Calu3 (cell line): ENCODE measurements at places on chromosomes 13 and 19.

GRCh38 chr19:47172666-47173455, 42.2 kb downstream of the SAE1 start:
- no peak for DNase-seq

DNA sequence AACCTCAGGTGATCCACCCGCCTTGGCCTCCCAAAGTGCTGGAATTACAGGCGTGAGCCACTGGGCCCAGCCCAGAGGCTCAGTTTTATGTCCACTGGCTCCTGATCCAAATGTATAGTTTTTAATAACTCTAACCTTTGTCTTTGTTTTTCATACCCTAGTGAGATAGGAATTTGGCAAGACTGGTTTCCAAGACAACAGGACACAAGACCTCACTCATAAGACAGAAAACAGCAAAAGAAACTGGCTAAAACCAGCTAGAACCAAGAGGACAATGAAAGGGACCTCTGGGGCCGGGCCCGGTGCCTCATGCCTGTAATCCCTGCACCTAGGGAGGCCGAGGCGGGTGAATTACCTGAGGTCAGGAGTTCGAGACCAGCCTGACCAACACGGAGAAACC, 27.6 kb downstream of the CPT1C start:
- DNase-seq = no peak

DNA sequence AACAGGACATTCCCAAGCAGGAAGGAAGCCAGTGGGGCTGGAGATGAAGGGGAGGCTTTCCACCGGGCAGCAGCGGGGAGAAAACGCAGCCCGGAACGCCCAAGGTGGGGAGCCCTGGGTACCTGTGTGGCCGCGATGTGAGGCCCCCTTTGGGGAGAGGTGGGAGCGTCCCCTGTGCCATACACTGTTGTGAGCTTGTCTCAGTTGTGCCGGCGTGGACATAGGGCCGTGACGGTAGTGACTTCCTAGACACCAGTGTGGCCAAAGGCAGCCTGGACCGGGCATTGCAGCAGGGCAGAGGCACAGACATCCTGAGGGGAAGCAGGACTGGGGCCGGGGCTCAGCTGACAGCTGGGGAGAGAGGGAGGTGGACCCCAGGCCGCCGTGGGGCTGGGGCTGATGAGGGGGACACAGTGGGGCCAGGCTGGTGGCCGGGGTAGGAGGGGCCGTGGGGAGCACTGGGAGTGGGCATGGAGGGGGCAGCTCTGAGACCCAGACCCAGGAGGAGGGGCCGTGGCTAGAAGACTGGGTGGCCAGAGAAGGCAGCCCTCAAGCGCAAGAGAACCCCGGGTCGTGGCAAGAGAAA, 38.5 kb upstream of the TFDP1 start:
- no peak for DNase-seq

DNA sequence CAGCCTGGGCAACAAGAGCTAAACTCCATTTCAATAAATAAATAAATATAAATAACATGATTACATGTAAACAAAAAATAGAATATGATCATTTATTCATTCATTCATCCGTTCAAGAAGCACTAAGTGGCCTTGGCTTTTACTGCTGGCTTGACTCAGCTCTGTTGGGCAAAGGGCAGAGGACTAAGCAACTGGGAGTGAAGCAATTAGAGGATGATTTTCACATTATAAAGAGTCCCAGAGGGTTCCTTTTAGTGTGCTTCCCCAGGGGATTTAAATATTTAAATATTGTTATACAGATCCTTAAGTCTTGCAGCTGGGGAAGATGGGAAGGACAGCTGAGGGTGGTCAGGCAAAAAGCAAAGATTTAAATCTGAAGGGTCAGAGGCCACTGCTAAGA, 34.9 kb upstream of the FLT1 start:
- no peak for DNase-seq

DNA sequence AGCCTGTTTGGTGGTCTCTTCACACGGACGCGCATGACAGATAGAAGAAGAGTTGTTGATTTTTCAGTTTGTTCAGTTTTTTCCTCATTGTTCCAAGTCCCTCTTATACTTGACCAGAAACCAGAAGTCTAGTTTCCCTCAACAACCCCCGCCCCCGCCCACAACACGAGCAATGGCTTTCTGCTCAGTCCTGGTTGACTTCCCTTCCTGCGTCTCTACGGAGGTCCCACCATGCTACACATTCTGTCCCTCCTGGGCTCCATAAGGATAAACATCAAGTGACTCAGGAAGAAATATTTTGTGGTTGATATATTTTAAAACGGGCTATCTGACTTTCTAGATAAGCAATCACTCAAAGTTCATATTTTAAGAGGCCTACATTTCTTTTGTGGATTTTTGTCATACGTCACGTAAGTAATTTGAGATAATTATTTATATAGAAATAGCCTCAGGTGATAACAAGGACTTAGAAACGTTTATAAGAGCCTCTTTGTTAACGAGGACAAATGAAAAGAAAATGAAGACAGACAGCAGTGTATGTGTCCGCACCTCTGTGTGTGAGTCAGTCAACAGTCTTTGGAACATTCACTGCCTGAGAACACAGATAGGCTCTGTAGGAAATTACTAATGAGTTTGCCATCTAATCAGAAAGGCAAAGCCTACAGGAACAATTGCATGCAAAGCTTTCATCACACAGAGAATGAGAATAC, 214.4 kb downstream of the RAP2A start:
- DNase-seq = no peak

- DNase-seq = no peak
Observed at GRCh38 chr19:8302357-8302691, 5.8 kb downstream of the CD320 start.

GRCh38 chr19:29308977-29309590, 96.1 kb upstream of the UQCRFS1 start:
- no peak for DNase-seq

DNA sequence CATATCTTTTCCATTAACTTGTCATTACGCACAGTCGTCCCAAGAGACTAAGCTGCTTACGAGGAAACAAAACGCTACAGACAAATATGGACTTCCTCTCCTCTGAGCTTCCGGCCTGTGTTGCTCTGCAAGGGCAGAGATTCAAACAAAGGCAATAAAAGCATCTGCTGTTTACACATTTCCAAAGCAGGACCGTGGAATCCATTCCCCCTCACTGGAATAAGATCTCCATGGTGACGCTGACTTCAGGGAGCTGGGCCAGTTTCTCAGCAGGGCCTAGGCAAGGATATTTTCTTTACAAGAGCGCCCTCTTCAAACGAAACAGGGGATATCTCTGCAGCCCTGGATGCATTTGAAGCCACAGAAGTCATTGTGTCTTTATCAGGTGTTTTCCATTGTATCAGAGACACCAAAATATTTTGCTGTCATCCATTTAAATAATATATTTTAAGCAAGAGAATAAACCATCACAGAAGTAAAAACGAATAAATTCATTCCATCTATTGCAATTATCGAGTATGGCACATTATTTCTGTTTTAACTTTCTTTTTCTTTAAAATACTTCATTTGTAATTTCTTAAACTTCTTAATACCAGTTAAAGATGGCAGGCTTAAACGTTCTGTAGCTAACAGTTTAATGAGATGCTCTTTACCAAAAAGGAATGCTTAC, 177.5 kb downstream of the DCLK1 start:
- DNase-seq = peak; percentile 17

GRCh38 chr19:43774103-43774939, 6.5 kb downstream of the KCNN4 start:
- DNase-seq = no peak

GRCh38 chr13:70959035-70959775, 851.0 kb upstream of the KLHL1 start:
- no peak for DNase-seq

DNA sequence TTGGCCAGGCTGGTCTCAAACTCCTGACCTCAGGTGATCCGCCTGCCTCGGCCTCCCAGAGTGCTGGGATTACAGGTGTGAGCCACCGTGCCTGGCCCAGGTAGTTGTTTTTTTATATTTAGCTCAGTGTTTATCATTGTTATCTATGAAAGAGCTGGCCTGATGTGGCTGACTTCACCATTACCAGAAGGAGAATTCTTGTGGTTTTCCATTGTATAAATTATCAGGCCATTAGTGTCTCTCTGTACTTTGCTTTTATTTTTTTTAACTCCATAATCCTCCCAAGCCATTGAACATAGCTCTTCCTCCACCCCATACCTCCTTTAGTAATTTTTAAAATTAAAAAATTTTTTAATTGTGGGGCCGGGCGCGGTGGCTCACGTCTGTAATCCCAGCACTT, 24.2 kb downstream of the CERS4 start:
- DNase-seq = no peak

- peak; percentile 37 for DNase-seq
Observed at GRCh38 chr13:113742000-113742441, 17.0 kb upstream of the TMEM255B start.

DNA sequence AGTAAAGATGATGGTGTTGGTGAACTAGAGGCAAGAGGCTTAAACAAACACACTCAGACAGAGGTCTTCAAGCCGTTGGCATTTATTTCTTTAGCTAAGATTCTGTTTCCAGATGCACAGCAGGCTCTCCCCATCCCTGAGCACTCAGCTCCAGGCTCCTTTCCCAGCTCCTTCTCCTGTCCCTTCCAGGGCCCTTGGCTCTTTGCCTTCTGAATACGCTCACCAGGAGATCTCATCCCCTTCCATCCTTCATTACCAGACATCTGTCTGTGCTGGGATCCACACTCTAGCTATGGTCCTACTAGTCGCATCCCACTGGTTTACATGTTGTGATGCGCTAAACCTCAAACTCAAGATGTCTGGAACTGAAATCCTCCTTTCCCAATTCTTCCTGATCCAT, 25.3 kb upstream of the DOCK9 start:
- no peak for DNase-seq

GRCh38 chr13:20222553-20222952, 9.6 kb downstream of the GJB6 start:
- DNase-seq = no peak

DNA sequence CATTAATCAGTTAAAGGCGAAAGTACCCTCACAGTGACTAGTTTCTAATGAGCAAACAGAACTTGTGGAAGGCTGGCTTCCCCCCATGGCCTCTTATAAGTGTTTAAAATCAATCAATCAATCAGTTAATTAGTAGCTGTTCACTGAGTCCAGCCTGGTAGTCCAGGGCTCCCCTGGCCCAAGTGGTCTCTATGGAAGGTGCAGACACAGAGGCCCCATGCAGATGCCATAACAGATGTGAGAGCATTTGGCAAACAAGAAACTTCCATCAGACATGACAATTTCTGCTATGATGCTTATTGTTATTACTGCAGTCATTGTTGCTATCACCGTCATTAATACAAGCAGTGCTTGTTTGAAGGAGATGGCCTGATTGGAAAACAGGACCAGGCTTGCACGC, 179.0 kb upstream of the TSHZ3 start:
- no peak for DNase-seq

DNA sequence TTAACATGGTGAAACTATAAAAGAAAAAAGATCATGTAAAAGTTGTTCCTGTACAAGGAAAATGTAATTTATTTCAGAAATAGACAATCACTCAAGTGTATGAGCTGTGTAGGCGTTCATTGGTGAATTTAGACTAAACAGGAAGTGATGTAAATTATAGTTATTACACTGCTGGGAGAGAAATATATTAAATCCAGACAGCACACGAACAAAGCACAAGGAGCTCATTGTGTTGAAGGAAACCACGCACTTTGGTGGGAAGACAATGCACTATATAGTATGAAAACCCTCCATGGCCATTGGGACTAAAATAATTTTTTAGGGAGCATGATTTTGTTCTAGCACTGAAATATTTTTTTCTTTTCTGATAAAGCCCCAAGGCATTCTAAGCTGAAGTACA, 450.5 kb downstream of the KLF12 start:
- DNase-seq = no peak

DNA sequence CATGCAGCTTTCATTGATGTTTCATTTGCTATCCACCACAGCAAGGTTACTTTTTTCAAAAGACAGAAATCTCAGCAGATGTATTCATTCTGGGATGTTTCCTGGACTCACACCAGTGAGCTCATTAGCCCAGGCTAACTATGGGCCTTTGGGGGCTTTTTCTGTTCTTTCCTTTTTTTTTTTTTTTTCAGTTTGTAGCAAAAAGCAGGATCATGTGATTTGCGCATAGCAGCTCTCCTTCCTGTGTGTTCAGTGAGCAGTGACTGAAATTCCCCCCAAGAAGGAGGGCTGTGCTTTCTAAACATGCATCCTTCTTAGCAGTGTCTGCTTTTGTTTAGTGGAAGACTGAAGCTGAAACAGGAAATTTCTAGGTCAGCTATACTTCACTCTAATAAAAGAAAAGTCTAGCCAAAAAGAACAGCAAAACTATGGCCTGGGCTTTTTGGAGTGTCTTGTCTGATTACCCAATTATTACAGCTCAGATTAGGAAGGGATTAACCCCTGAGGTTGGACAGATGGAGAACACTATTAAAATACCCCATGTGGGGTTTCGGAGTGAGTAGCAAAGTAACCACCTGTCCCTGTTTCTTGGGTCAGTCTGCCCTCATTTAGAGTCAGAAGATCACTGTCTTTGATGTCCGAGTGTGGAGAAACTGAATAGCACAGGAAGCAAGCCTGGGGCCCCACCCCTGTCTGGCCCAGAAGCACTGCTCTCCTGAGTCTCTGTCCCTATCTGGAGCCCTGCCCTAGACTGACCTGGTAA, 8.9 kb upstream of the AMER2 start:
- no peak for DNase-seq
